ENCODE measurements at places on chromosomes 11 and 22.

DNA sequence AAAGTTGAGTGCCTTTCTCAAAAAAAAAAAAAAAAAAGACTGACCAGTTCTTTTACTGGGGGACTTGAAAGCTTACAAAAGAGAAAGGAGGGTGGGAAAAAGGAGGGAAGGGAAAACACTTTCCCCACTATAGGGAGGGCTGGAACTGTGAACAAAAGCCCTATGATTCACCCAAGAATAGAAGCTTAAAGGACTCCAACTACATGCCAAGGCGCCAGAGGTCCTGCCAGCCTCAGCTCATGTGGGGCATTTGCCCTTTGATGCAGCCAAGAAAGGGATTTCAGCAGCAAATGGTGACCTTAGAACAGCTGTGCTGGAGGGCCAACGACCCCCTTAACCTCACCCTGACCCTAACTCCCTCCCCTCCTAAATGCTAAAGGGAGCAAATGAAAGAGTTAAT is 160.0 kb downstream of the NTM start:
- H3K27ac ChIP-seq: no peak overlapping the region
- H3K4me3 ChIP-seq: no peak overlapping the region
- no peaks in the 10 kb centered on the region for H3K4me1 ChIP-seq
- H3K36me3 ChIP-seq: no peaks in the 10 kb centered on the region
- DNase-seq: no peak

- DNase-seq: no peak
- no peak overlapping the region for H3K4me3 ChIP-seq
- no peaks in the 10 kb centered on the region for H3K36me3 ChIP-seq
- H3K27ac ChIP-seq: no peak overlapping the region
- no peaks in the 10 kb centered on the region for H3K4me1 ChIP-seq
- H3K27me3 ChIP-seq: no peaks in the 10 kb centered on the region
Observed at GRCh38 chr11:106520146-106520912, 442.9 kb downstream of the AASDHPPT start.

DNA sequence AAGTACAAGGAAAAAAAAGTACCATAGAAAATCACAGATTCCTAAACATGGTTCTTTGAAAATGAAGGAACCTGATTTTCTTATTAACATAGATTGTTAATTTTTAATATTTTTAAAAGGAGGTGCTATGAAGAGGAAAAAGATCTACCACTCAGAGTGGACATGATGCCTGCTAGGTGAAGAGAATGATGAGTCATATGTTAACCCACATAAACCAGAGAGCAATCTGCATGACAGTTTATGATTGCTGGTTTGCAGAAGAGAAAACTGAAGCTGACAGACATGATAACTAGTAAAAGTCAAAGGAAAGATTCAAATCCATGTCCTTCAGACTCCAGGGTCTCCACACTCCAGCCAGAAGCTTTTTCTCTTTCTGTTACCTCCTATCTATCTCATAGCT is 1231.7 kb downstream of the LRRC4C start:
- H3K36me3 ChIP-seq: no peaks in the 10 kb centered on the region
- H3K4me1 ChIP-seq: peaks cover 8% of the 10 kb centered on the region
- no peaks in the 10 kb centered on the region for H3K27me3 ChIP-seq
- no peak for DNase-seq
- H3K4me3 ChIP-seq: no peak overlapping the region

DNA sequence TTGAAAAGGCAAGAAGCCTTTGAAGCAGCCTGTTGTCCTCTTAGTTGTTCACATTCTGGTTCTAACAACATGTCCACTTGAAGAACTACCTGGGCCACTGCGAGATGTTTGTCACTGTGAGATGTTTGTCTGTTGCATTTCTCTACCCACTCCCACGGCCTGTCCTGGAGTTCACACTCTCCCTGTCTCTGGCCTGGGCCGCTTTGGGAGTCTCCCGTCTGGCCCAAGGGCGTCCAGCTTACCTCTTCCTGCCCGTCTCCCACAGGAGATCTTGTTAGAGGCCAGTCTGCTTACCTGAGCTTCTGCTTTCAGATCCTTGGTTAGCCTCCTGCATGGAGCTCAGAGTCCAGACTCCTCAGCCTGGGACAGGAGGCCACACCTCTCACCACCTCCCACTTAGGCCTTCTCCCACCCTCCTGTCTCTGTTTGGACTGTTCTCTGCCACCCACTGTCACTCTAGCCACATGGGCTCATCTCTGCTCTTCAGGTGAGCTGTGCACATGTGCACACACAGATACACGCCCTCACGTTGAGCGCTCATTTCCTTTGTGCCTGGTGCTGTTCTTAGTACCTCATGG is 66.0 kb downstream of the TBC1D22A start:
- H3K27me3 ChIP-seq: no peaks in the 10 kb centered on the region
- peak overlapping the region; percentile 95 for H3K27ac ChIP-seq
- H3K36me3 ChIP-seq: no peaks in the 10 kb centered on the region
- no peak overlapping the region for H3K4me3 ChIP-seq
- peaks cover 33% of the 10 kb centered on the region for H3K4me1 ChIP-seq
- DNase-seq: peak; percentile 3
